Activated CD4-positive, CD25-positive, alpha-beta regulatory T cell (primary cell): ENCODE measurements at places on chromosomes 6 and 20.

GRCh38 chr20:50569864-50570836 lies 60.0 kb downstream of the PTPN1 start:
- DNase-seq = no peak

DNA sequence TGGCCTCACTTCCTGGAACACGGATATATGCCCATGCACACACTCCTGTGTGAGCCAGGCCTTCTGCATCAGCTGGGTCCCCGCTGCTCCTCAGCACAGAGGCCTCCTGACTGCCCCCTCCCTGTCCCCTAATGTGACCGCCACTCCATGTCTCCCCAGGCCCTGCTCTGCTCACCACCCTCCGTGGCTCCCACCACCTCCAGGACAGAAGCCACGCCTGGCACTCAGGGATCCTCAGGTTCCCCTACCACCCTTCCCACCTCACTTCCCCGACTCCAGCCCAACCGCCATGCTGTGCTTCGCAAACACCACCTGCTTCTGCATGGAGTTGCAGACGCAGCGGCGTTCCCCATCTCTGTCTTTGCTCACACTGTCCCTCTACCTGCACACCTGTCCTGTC lies 4.3 kb upstream of the SRC start:
- no peak for DNase-seq

- DNase-seq = no peak
Measured at GRCh38 chr6:90109141-90109540, 187.5 kb downstream of the BACH2 start.

- no peak for DNase-seq
Measured at GRCh38 chr20:5397393-5397792, 80.6 kb upstream of the PROKR2 start.

GRCh38 chr6:35609588-35609987 lies 79.1 kb downstream of the FKBP5 start:
- no peak for DNase-seq

DNA sequence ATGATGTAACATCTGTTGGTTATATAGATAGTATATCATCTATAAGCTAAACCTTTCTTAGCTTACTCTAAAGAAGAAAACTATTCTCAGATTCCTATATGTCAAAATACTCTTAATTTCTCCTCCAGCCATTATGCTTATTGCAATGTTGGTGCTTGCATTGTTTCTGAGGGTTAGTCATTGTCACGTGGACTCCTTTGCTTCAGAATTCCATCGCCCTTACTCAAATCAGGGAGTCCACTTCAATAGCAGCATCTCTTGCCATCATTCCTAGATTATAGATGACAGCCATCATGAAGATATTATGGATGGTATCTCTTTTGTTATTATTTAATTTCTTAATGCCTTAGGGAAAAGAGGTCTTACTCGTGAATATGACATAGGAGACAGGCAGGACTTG lies 776.1 kb downstream of the TENT5A start:
- DNase-seq = no peak

DNA sequence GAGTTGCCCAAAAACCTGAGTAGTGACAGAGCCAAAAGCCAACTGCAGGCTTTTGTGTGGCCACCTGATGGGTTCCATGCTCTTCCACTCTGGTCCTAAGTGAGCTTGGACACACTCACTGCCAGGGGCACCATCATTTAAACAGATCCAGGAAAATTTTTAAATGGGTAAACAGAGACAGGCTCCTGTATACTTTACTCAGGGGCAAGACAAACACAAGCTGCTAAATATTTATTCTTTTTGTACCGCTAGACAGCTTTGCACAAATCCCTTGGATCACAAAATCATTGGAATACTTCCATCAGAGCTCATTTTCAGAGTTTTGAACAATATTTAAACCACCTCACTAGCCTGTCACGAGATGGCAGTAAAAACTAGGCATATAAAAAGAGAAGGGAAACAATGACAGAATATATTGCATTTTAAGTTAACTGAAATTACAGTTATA lies 31.4 kb downstream of the GCLC start:
- DNase-seq = no peak

GRCh38 chr6:148074738-148075137 lies 267.9 kb upstream of the SASH1 start:
- no peak for DNase-seq

DNA sequence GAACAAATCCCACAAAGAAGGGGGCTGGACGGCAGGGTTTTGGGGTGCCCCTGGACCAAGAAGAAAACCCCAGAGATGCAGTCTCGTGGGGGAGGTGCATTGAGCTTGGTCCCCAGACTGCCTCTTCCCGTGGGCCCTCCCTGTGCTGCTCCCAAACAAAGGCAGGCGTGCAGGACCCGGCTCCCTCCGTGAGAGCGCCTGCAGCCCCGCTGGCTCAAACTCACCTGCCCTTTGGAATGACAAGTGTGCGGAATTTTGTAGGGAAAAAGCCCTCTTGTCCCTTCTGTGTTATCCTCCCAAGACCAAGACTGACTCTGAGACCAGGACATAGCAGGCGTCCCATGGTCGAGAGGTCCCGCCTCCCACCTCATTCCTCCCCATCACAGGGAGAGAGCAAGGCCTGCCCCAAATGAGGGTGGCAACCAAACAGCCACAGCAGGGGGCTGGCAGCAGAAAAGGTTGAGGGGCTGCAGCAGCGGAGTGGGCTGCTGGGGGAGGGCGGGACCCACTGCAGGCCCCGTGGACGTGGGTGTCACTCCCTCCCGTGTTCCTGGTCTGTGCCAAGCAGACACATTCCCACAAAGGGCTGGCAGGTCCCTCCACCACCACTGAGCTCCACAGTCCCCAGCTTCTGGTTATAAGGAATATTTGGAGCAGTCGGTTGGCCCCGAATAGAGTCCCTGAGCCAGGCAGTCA lies 5.6 kb upstream of the FRMD1 start:
- no peak for DNase-seq
